ENCODE measurements at places on chromosomes 12 and 14.
A peak's percentile ranks its signal among the peaks of the same experiment; 100 is the strongest.

- DNase-seq, result no peak
These were observed 41.9 kb downstream of the PKP2 start for GRCh38 chr12:32854716-32855115.

GRCh38 chr14:76090616-76091391 lies 60.9 kb upstream of the GPATCH2L start:
- DNase-seq, result peak; percentile 9

GRCh38 chr14:20436363-20436755 lies 393 bp upstream of the KLHL33 start:
- DNase-seq, result no peak

GRCh38 chr12:42704340-42704739 lies 114.8 kb upstream of the PRICKLE1 start:
- DNase-seq, result no peak

GRCh38 chr12:54261815-54262402 lies 18.0 kb downstream of the CBX5 start:
- DNase-seq, result no peak

- DNase-seq, result no peak
These were observed 119.4 kb downstream of the SAMD4A start for GRCh38 chr14:54686219-54686870.

GRCh38 chr12:117674313-117674712 lies 294.5 kb downstream of the KSR2 start:
- no peak for DNase-seq

GRCh38 chr12:12684375-12685106 lies 11.4 kb downstream of the GPR19 start:
- peak; percentile 69 for DNase-seq

- DNase-seq, result no peak
These were observed 1832.8 kb upstream of the FLRT2 start for GRCh38 chr14:83697099-83697498.

- peak; percentile 54 for DNase-seq
These were observed 4.3 kb downstream of the GAPDH start for GRCh38 chr12:6538420-6539313.

GRCh38 chr12:84726780-84727179 lies 185.8 kb downstream of the SLC6A15 start:
- DNase-seq, result no peak

DNA sequence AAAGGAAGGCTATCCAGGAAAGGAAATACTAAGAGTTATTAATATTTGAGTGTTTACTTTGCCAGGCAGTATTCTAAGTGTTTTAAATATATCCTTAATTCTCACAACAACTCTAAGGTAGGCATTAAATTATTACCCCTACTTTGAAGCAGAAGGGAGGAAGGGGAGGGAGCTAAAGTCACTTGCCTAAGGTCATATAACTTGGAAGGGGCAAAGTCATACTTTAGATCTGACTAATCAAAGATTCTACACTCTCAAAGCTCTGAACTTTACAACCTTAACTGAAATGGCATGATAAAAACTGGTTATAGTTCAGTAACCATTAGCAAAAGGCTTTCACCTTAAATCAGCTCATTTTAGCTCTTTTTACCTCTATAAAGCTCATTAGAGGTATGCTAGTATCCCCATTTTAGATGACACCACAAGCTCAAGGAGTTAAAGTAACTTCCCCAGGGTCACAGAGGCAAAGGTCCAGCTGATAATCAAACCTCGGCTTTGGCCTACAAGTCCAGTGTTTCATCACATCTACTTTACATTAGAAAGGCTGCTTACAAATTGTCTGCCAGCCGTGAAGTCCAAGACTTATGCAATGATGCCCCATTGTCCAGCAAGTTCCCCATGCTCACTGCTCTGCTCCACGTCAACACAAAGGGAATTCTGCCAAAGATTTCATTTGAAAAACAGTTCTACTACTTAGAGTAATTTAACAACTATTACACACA lies 223.9 kb downstream of the MED13L start:
- DNase-seq, result no peak

GRCh38 chr14:56552615-56553014 lies 27.0 kb upstream of the TMEM260 start:
- DNase-seq, result peak; percentile 20

DNA sequence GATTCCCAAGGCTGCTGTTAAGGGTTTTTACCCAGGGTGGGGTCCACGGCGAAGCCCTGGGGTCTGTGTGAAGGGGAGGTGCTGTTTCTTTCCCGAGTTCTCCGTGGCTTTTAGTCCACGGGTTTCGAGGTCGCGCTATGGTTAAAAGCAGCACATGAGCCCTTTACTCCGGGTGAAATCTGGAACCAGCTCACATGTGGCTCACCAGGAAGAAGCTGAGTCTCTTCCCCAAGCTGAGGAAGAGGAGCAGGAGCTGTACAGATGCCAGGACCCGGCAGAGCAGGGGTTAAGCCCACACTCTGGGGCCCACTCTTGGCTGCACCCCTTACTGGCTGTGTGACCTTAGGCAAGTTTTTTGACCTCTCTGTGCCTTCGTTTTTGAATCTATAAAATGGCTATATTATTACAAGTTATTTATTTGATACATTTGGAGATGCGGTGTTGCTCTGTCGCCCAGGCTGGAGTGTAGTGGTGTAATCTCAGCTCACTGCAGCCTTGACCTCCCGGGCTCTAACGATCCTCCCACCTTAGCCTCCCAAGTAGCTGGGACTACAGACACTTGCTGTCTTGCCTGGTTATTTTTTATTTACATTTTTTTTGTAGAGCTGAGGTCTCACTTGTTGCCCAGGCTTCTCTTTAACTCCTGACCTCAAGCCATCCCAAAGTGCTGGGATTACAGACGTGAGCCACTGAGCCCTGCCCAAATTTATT lies 266.3 kb downstream of the AACS start:
- no peak for DNase-seq

GRCh38 chr12:113854385-113855142 lies 111.6 kb downstream of the RBM19 start:
- DNase-seq, result no peak

DNA sequence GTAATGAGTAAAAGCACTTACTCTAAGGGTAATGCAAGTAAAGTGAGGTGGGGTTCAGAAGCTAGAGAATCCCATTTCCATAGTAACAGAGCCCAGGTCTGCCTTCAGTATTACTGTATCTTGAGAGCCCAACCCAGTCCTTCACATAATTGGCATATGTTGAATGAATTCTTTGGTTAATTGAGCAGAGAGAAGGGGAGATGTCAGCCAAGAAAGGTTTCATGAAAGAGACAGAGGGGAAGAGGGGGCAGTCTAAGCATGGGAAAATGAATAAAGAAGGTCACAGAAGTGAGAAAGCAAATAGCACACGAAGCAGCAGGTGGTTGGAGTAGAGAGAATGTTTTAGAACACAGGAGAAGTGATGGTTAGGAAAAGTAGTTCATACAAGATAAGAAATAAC lies 371.1 kb downstream of the SEC23A start:
- no peak for DNase-seq

- no peak for DNase-seq
These were observed 3.2 kb upstream of the PAH start for GRCh38 chr12:102920271-102920670.

DNA sequence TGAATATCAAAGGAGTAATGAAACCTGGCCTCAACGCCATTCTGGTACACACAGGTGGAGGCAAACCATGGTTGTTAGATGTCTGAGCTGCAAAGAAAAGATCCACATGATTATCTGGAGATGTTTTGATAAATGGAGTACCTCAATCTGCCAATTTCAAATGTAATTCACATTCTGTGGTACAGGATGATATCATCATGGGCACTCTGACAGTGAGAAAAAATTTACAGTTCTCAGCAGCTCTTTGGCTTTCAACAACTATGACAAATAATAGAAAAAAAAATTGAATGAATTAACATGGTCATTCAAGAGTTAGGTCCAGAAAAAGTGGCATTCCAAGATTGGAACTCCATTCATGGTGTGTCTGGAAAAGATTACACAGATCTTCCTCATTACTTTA lies 17.3 kb downstream of the TMED8 start:
- no peak for DNase-seq

- DNase-seq, result no peak
These were observed 52.6 kb downstream of the EIF2S3B start for GRCh38 chr12:10558301-10558700.

- no peak for DNase-seq
These were observed 18.7 kb downstream of the HVCN1 start for GRCh38 chr12:110670161-110670701.

- DNase-seq, result no peak
These were observed 37.2 kb upstream of the RBM19 start for GRCh38 chr12:114003286-114003685.

DNA sequence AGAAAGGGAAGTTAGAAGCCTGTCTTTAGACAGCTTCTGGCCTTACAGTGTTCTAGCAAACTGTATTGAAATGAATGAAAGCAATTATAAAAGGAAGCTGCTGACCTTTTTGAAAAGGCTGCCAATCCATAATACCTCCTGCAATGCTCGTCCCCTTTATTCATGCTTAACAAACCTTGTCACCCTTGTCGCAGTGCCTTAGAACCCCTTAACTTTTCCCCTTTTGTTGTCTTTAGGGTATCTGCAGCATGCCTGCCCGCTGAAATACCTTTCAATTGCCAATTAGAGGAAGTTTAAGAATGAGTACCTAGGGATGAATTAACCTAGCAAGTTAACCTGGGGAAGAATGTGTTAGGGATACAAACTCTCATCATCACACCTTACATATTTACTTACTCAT lies 731.2 kb downstream of the RERGL start:
- DNase-seq, result no peak

DNA sequence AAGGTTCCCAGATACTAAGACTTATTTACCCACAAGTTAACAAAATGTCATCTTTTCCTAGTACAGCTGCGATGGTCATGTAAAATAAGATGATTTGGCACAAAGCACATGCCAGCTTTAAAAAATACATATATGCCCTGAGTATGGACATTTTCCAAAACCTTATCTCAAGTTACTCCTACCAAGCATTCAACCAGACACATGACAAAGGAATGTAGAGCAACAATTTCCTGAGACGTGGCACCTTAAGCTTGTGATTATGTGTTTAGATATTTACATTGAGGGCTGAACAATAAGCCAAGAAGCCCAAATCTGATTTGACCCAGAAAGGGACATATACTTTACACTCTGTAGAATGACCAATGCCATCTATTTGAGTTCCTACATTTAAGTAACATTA lies 24.5 kb upstream of the OVCH1 start:
- no peak for DNase-seq

DNA sequence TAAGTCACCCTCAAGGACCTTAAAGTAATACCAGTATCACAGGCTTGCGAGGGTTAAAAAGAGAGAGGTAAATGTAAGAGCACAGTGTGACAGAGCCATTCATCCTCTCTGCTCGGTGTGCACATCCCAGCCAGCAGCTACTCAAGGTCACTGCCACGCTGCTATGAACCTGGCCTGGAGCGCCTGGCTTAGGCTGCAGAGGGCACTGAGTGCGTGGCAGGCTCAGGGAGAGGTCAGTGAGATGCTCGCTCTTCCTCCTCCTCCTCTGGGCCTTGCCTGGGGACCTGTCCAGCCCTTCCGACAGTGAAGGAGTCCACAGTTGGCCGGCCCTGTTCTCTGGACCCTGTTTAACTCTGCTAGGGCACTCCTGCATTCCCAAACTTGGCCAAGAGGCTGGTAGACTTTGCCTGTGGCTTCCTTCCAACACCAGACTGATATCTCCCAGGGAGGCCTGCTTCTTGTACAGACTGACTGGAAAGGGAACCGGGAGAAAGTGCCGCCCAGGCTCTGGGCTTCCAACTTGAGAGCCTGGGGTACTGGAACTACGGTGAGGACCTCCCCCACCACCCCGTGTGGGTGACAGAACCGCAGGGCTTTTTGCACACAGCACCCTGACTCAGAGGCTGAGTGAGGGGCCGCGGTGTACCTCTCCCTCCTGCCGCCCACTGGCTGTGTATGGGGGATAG lies 62.6 kb upstream of the CORO1C start:
- DNase-seq, result no peak

DNA sequence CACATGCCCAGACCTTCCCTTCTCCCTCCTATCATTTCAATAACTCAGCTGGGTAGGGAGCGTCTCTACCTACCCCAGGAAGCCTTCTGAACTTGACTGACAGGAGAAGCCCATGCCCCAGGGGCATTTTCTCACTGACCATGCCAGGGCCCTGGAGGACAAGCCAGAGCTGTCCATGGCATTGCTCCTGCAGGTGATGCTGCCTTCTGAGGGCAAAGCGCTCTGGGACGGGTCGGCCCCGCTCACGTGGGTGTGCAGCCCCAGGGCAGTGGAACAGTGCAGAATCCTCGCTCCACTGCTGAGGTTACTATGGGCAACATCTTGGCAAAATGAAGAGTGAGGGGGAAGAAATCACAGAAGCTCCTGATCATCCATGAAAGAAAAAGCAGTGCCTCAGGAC lies 28.5 kb upstream of the CIPC start:
- DNase-seq, result no peak

- peak; percentile 68 for DNase-seq
These were observed 1.4 kb upstream of the GLRX5 start for GRCh38 chr14:95533391-95533821.

DNA sequence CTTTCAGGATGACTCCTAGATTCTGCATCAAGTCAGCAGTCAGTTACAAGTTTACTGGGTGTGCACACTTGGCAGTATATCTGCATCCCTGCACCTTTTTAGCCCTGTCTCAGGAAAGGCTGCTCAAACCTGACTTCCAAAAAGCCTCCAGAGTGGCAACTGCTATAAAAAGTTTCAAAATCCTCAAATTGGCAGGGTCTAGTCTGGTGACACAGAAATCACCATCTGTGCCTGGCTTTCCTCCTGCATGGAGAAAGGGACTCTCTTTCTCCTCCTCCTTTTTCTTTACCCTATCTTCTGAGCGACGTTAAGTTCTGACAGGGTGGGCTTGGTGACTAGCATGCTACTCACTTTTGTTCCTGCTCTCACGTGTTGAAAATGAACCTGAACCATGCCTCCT lies 679.5 kb downstream of the C12orf50 start:
- DNase-seq, result no peak

DNA sequence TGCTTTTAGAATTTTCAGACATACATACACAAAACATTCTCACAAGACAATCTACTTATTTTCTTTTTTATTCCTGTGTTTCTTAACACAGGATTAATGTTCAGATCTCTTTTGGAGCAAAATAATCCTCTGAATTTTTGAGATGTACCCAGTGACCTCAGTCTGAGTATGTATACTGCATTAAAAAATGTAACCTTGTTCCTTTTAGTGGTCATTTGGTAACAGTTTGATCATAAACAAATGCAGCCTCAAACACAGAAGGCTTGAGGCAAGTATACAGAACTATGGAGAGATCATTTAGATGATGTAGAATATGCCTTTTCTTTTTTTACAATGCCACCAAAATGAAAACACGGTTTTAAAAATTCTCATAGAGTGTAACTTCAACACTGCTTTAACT lies 9.7 kb downstream of the HIF1A start:
- DNase-seq, result no peak
